H7 (cell line): ENCODE measurements at places on chromosomes 4 and X. TPM values are rescaled to one million over a fixed set of nuclear protein-coding genes. Genes with fewer than 3 reads are reported as not detected.

Gene POLN
- total RNA-seq, result 0.96 and 2.4 TPM in 2 replicates

Gene ENAM
- total RNA-seq, result not detected in 2 replicates

Gene GYG2
- 36.7 and 40.5 TPM in 2 replicates for total RNA-seq

Gene NPY1R
- 1.7 and 2.9 TPM in 2 replicates for total RNA-seq

Gene IGBP1
- total RNA-seq, result 47.5 and 57.2 TPM in 2 replicates

Gene PCYT1B
- total RNA-seq, result 17.4 and 22.9 TPM in 2 replicates

Gene CT45A5
- total RNA-seq, result 0.18 TPM in 1 of 2 replicates, not detected in the other

Gene SRPX2
- 1.3 and 2.0 TPM in 2 replicates for total RNA-seq

Gene IL2
- total RNA-seq, result not detected in 2 replicates

Gene FHDC1
- total RNA-seq, result 4.6 and 4.9 TPM in 2 replicates

Gene ADH1A
- not detected in 2 replicates for total RNA-seq

Gene H2BW2
- total RNA-seq, result not detected in 2 replicates

Gene SEPTIN6
- 26.9 and 41.7 TPM in 2 replicates for total RNA-seq

Gene NPY5R
- 0.15 and 0.83 TPM in 2 replicates for total RNA-seq

Gene SH3RF1
- total RNA-seq, result 4.2 and 4.6 TPM in 2 replicates

Gene DDX53
- total RNA-seq, result not detected in 2 replicates

Gene CNKSR2
- 5.9 and 6.3 TPM in 2 replicates for total RNA-seq

Gene NHS
- 5.2 and 5.4 TPM in 2 replicates for total RNA-seq

Gene MAP9
- 2.6 and 2.7 TPM in 2 replicates for total RNA-seq

Gene PCDH18
- 26.7 and 35.6 TPM in 2 replicates for total RNA-seq

Gene F8A2
- total RNA-seq, result not detected in 2 replicates

Gene SSX2
- 0.45 TPM in 1 of 2 replicates, not detected in the other for total RNA-seq
